ENCODE measurements at places on chromosomes 16 and 17.

GRCh38 chr17:19730843-19731242 is 14.5 kb upstream of the SLC47A2 start:
- DNase-seq = no peak

GRCh38 chr17:76397687-76398522 is 13.5 kb downstream of the SPHK1 start:
- DNase-seq = peak; percentile 88

GRCh38 chr16:82470016-82470415 is 156.8 kb upstream of the CDH13 start:
- no peak for DNase-seq

- no peak for DNase-seq
These were observed 32.5 kb downstream of the PPM1E start for GRCh38 chr17:58788199-58788598.

DNA sequence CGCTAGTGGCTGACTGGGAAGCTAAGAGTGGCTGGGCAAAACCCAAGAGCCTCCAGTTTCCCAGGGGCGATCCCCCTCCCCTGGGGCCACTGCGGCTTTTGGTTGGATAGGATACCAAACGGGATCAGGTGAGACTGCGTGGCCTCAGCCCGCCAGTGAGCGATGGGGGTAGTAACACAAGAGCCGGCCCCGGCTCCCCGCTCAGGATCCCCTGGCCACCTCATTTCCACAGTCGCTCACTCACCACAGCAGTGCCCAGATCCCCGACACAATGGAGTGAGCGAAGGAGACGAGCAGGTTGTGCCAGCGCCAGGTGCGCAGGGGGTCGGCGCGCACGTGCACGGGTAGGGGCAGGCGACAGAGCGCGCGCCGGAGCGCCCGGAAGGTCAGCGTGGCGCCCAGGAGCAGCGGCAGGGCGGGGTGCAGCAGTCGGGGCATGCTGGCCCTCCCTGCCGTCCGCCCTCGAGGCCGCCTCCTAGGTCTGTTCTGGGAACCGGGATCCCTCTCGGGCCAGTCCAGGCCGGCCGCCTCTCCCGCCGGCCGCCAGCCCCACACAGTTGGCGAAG is 290 bp downstream of the TLCD1 start:
- DNase-seq = peak; percentile 61

DNA sequence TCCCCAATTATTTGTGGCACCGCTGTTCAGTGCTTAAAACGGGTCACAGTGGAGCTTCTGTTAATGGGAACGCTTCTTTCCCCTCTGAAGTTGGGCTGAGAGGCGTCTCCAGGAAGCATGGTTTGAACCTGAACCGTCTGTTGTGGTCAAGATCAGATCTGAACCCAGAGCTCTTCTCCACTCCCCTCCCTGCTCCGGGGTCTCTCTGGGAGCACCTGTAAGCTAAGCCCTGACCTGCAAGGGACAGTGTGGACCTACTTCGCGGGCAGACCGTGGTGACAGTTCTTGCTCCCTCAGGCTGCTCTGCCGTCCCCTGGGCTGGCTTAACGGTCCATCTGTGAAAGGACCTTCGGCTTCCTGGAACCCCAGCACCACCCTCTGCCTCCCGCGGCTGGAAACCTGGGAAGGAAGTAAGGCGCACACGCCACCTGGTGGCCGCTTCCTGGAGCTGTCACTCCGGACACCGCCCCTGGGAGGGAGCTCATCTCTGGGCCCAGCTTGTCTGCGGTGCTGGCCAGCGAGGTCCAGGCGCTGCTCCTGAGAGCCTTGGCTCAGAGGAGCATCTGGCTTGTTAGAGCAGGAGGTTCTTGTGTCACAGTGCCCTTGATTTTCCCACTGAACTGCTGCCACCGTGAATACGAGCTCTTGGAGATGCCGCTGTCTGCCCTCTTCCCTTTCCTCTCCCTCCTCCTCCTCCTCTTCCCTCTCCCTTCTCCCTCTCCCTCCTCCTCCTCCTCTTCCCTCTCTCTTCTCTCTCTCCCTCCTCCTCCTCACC is 518.5 kb upstream of the EEF2KMT start:
- no peak for DNase-seq
